ENCODE measurements at places on chromosomes 12 and 14. TPM values are rescaled to one million over a fixed set of nuclear protein-coding genes. Genes with fewer than 3 reads are reported as not detected.

FRMD6 gene
- 7.4 TPM for total RNA-seq

- DNase-seq, result no peak
Observed at GRCh38 chr14:20327005-20327869, 5.8 kb downstream of the CCNB1IP1 start.

GRCh38 chr12:32457251-32458025 lies 58.1 kb downstream of the FGD4 start:
- DNase-seq, result no peak

DNA sequence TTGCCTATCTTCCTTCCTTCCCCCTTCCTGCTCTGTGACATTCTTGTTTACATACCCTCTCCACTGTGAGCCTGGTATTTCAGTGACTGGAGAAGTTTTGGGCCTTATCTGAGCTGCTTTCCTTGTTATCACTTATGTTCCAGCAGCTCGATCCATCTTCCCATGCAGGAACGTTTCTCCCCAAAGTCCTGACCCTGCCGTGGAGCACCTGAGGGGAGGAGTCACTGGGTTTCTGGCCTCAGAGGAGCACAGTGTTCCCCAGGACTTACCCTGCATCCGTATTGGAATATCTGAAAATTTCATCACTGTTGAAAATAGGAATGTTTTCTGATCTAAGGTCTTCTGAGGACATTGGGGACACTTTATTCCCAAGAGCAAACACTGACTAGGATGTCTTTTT lies 141.8 kb downstream of the CACNA1C start:
- DNase-seq, result no peak

DNA sequence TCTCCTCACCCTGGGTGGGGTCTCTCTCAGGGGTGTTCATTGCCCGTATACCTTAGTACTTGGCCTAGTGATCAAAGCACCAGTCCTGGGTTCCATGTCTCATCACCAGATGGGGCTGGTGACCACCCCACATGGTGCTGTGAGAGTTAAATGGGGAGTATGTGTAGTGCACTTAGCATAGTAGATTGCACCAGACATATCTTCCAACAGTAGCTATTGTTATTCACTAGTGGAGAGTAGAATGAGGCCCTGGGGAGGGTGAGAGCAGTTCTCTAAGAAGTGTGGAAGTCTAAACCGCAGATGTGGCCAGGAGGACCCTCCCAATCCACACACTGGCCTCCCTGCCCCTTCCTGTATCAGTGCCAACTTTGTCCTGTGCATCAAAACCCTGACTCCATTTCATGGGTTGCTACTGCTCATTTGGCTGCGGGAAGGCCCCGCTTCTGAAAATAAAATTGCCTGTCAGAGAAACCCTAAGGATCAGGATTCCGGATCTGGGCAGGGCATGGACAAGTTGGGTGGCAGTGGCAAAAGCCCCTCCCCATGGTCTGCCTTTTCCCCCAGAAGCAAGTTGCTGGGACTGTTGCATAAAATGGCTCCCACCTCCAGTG lies 4.4 kb downstream of the CD9 start:
- DNase-seq, result no peak

DNA sequence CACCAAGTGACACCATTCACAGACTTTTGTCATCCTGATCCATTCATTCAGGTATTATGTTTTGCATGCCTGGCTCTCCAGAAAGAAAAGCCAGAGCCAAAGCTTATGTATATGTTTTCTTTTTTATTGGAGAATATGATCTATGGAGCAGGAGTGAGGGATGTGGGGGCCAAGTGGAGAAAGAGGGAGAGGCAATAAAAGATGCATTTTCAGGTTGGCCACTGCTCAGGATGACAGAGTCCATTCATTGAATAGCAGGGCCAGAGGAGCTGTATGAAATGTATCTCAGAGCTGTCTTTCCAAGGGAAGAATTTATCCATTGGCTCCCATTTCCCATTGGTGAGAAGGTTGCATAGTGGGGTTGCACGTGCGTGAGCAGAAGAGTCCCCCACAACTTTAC lies 416.1 kb downstream of the ATP23 start:
- DNase-seq, result no peak

TAS2R19 gene
- total RNA-seq, result 0.51 TPM

- DNase-seq, result peak; percentile 78
Observed at GRCh38 chr14:21084998-21085853, 13.2 kb downstream of the ZNF219 start.

GRCh38 chr12:132886529-132887477 lies 602 bp downstream of the CHFR start:
- peak; percentile 48 for DNase-seq

TBC1D30 gene
- 0.83 TPM for total RNA-seq

GRCh38 chr12:4086481-4086880 lies 187.1 kb upstream of the CCND2 start:
- no peak for DNase-seq

FUT8 gene
- total RNA-seq, result 9.9 TPM

DNA sequence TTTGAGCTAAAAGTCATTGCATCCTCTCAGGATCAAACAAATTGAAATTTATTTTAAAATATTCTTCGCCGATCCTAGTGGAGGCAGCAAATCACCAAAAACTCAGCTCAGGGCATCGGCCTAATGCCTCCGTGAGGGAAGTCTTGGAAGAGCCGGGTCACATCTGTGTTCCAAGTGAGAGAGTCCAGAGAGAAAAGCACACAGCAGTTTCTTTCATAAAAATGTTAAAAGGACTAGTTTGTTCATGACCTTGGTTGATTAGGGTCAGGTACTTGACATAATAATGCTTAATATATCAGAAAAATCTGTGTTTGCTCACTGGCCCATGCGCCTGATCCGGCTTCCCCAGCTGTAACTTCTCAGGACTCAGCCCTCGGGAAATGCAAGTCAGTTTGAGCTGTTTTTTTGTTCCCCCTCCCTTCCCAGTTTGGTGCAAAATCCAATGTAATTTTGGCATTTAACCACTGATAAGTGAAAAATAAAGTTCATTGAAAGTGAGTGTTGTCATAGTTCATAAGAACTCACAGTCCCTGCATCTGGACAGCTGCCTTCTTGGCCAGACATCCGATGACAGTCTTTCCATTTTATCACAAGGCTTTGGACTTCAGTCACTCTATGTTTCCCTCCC lies 161.7 kb downstream of the CAND1 start:
- peak; percentile 82 for DNase-seq

ESPL1 gene
- 0.81 TPM for total RNA-seq

CLECL1 gene
- not detected for total RNA-seq

- no peak for DNase-seq
Observed at GRCh38 chr12:119258149-119258548, 76.4 kb upstream of the CCDC60 start.

DNA sequence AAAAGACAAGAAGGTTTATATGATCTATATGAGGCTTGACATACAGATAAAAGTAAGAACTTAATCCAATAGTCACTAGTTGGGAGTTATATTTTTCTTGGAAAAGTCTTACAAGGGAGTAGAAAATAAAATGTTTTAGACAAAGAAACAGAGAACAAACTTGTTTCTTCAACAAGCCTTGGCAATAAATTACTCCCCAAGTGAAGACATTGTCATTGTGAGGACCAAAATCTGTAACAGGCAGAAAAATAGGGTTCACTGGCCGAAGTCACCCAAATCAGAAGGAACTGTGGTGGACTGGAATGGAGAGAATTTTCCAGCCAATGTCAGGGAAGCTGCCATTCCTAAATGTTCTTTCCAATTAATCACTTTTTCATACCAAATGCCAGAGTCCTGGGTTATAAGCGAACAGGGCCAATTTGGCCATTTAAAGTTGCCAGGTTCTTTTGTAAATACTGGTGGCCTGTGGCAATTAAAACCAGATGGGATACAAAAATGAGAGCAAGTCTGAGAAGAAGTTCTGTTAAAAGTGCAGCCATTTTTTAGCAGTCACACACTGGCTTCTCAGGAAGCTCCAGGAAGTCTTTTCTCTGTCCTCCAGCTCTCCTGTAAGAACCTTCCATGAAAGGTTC lies 117.3 kb upstream of the OVCH1 start:
- DNase-seq, result no peak

NXPH4 gene
- 0.70 TPM for total RNA-seq

DNA sequence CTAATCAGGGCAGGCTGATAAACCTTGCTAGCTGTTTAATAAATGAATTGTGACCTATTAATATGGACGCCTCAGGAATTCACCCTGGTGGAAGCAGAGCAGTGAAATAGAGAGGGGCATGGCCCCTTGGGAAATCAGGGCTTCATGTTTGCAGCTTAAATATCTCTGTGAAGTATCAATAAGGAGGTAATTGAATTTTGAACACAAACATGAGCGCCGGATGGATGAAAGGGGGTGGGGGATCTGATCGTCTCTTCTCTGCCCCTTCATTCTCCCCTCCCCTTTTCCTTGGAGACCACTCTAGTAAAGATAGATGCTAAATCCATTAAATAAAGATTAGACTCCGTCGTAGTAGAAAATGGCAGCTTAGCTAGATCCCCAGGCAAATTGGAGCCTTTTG lies 70.5 kb downstream of the LIN52 start:
- DNase-seq, result no peak

DNA sequence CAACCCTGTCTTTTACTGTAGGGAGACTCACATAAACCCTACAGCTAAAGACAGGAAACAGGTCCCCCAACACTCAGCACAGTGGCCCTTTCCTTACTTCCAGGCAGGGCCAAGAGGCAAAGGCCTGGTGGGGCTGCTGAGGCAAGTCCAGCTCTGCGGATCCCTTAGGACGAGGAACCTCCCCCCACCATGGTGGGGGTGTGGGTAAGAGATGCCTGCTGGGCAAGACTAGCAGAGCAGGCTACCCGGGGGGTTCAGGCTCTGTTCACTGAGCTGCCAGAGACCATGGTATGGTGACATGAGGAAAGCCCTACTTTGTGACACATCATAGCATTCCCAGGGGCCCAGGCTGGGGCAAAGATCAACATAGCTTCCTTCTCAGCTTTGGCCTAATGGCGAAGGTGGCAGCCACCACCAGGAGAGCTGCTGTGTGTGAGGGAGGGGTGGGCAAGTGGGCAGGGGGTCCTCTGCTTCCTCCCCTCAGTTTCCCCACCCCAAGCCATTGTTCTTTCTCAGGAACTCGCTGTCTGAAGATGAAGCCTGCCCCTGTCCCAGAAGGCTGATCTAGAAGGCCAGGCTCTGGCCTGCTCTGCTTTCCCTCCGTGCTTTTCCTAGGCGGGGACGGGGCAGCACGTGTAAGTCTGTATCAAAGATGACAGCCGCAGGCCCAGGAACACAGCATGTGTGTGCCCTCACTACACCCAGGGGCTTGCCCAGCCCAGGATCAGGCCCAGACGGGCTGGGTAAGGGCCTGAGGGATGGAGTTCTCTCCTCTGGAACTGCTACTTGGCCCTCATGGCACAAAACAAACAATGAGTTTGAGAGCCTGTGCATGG lies 10.1 kb upstream of the TINF2 start:
- DNase-seq, result no peak

DNA sequence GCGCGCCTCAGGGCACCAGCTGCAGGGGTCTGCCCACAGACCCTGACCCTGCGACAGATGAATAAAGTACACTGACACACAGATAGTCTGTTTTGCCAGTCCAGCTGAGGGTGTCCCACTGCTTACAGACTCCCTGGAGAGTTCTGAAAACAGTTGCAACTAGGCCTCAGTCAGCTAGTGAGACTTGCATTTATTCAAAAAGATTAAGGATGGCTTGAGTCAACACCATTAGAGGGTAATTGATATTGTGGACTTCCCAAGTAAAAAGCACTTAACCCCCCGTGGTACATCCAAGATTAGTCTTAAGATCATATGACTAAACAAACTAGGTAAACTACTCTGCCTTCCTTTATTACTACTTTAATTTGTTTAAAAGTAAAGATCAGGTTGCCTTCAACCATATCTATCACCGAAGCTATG lies 11.1 kb upstream of the PSEN1 start:
- DNase-seq, result no peak

DNA sequence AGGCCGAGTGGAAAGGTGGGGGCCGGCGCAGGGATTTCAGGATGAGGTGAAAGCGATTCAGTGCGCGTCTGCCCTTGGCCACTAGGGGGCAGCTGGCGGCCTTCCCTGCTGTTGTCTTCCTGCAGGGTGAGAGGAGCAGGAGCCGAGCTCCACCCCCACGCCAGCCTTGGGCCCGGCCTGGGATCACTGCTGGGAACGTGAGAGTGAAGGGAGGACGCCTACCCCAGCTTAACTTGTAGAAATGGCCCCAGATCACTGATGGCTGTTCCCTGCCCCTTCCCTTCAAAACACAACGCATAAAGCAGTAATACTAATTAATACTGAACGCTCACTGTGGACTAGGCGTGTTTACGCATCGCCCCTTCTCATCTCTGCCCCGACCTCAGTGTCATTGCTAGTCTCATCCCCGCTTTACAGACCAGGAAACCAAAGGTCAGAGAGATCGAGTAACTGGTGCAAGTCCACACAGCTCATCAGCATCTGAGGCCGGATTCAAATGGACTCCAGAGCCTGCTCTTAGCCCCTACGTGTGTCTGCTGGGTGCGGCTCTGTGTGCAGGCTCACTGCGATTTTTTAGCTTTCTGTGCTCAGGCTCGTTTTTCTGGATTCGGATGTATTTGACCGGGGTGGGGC lies 24.3 kb downstream of the MVK start:
- peak; percentile 92 for DNase-seq

DNA sequence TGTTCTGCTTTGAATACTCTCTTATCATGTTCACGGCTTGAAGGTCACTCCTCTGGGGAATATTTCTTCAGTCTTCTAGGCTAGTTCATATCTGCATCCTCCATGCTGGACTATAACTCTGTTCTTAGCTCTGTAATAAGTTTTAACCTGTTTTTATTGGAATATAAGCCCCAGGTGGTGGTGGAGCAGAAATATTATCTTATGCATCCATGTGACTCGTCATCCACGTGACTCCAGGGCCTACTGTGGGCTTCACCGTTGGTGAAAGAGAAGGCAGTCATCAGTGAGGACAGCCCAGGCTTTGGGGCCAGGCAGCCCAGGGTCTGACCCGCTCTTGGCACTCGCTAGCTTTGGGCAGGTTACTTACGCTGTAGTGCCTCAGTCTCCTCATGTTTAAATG lies 87.1 kb downstream of the ETNK1 start:
- DNase-seq, result no peak

- no peak for DNase-seq
Observed at GRCh38 chr12:47318963-47319362, 239.2 kb upstream of the AMIGO2 start.

DNA sequence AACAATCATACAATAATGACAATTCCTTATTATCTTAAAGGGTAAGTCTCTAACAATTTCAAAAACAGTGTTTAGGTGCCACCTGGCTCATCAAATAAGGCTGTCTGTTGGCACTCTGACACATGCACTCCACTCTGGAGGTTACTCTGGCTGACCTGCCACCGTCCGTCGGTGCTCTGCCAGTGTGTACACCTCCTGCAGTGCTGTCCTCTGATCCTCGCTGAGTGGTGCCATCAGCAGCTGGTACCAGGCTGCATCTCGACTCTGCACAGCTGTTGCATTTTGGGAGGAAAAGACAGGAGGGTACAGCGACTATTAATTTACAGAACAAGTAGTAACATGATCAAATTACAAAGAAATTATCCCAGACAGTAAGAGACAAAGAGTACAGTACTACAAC lies 63.9 kb downstream of the IPO8 start:
- DNase-seq, result no peak

GRCh38 chr14:22598896-22599244 lies 770 bp downstream of the ABHD4 start:
- DNase-seq, result no peak

DNA sequence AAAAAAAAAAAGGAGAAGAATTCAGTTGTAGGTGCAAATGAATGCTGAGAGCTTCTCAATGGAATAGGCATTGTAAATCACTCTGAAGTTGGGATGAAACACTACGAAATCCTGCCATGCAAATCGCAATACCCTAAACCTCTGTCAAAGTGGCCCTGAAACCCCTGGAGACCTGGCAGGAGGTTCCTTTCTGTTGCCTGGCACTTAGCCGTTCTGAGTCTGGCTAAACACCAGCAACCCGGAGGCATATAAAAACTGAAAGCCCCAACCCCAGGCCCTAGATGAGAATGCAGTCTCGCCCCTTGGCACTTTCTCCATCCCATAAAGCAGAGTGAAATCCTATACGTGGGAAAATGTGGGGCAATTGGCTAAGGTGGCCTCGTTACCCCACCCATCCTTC lies 151.5 kb upstream of the PARP11 start:
- no peak for DNase-seq

All from Right ventricle myocardium superior (tissue), 1 donor.